ENCODE measurements at places on chromosomes 6 and 20.

DNA sequence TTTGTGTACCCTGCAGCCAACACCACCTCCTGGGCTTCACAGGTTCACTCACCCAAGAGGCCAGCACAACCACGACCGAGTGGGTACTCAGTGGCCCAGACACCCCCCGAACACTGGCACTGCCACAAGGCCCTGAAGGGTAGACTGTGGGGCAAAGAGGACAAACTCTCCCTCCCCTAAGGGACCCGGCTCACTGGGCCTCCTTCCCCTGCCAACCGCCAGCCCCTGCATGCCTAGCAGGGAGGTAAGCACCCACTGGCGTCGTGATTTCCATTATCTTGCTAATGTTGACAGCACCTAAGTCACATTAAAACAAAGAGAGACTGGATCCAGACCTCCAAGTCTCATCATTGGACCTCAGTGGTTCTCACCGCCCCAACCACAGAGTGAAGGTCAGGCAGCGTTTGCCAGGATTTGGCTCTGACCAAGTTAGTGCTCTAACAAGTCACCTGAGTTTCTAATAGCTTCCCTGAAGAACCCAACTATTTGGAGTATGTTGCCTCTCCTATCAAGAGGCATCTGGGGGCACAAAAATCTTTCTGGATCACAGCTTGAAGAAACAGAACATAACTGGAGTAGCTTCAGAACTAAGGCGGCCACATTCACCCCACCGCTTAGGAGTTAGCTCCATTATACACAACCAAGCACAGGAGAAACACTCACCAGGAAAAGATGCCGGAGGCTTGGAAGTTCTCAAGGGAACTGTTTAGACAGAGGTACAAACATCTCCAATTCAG, 14.0 kb upstream of the APMAP start:
- no peak for DNase-seq

DNA sequence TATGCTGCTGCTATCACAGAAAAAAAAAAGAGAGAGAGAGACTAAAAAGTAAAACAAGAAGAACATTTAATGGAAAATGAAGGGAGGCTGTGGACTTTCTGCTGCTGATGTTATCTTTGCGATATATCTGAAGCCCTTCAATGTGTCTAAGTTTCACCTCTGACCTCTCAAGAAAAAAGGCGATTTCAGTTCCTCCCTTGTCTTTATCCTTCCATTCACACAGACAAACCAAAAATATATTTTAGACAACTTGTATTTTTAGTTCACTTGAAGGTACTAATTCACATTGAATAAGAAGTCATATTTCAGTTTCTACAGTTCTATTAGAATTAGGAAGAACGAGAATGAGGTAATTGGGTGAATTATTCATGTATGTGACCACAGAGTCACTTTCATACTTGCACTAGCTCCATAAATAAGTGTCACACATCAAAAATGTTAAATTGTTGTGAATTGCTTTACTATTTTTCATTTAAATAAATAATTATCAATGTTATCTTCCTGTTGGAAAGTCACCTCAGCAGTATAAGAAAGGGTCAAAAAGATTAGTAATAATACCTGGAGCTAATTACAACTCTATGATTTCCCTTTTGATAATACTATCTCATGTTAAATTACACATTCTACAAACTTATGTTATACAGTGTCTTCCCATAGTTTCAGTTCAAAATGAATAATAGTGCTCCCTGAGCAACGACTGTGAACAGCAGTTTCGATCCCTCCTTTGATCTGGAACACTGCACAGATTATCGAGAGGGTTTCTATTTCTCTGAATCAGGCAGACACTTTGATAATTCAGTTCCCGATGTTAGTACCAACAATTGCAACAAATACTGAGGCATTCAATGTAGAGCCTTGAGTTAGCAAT, 85.2 kb upstream of the PLCB4 start:
- no peak for DNase-seq

DNA sequence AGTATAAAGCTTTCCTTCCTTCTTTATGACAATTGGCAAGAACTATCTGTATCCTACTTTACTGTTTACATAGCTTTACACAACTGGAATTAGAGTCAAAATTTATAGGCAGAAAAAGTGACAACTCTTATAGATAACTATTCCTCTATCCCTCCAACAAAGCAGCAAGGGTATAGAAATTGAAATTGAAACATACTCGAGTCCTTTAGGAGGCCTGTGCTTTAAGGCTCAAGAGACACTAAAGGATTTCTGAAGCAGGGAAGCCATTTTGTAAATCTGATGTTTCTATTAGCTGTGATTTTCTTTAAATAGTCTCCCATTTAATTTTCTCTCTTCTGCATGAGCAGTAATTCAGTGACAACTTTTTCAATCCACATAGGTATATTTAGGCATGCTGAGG, 567.6 kb upstream of the MAN1A1 start:
- DNase-seq = no peak

GRCh38 chr6:5293692-5294091, 32.4 kb downstream of the FARS2 start:
- DNase-seq = no peak

Measured in kidney (tissue), 22 donors.